ENCODE measurements at places on chromosomes 5 and 9. TPM values are rescaled to one million over a fixed set of nuclear protein-coding genes. Genes with fewer than 3 reads are reported as not detected.
A peak's percentile ranks its signal among the peaks of the same experiment; 100 is the strongest.

DNA sequence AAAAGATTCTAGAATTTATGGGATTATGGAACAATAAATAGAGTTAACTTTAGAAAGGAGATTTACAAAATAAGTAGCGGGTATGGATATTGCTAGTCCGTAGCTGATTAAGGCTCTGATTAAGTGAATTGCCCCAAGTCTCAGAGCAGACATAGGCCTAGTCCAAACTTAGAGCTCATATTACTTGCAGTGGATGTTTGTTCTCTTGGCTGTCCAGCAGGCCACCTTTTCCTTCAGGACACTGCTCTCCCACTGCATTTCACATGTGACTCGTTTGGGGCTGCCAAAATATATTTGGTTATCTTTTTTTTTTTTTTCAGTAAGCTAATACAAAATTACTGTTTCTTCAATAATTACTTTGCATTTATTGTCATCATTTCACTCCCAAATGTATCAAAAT lies 76.6 kb downstream of the ARRDC3 start:
- peak; percentile 30 for DNase-seq

DNA sequence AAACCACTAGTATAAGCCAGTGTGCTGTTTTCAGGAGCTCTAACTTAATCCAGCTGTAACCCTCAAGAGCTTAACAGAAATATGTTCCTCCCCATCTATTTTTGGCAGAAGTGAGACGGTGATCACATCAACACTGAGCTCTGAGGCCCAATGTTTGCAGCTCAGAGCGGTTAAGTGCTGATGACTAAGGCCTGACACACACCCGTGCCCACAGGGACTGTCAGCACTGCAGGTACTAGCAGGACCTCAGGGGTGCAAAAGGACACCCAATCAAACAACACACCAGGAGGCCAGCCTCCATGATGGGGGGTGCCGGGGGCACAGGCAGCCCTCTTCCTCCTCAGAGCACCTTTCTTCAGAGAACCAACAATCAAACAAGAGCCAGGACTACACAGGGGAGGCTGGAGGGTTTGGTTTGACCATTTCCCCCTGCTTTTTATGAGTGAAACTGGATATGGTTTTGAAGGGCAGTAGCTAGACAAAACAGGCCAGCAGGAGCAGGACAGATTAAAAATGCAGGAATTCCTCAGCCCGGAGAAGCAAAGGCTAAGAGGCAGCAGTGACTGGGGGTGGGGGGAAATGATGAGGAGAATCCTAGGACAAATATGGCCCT lies 61.3 kb downstream of the RAPGEF1 start:
- peak; percentile 72 for DNase-seq

The C5orf15 gene
- total RNA-seq, result 20.4 TPM

GRCh38 chr5:125575891-125576505 lies 829.6 kb upstream of the ZNF608 start:
- DNase-seq, result peak; percentile 14

DNA sequence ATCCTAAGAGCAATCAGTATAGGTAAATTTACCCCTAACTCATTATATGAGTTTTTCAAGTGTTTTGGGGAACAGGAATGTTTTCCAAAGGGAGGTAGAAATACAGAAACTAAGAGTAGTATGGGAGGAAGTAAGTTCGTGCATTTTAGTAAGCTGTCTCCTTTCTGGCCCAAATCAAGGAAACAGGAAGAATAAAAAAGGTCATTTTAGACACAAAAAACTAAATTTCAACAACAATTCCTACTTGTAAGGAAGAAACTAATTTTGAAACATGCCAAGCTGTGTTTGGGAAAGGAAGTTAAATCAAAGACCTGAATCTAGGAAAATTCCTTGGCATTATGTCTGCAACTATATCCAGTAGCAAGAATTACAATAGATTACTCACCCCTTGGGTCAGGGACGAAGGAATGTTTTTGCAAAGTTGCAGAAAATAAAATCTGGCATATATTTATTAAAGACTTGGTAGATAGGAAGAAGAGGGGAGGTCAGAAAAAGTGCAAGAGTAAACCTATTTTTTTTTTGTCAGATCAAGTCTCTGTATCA lies 6.5 kb upstream of the RPS6 start:
- no peak for DNase-seq

DNA sequence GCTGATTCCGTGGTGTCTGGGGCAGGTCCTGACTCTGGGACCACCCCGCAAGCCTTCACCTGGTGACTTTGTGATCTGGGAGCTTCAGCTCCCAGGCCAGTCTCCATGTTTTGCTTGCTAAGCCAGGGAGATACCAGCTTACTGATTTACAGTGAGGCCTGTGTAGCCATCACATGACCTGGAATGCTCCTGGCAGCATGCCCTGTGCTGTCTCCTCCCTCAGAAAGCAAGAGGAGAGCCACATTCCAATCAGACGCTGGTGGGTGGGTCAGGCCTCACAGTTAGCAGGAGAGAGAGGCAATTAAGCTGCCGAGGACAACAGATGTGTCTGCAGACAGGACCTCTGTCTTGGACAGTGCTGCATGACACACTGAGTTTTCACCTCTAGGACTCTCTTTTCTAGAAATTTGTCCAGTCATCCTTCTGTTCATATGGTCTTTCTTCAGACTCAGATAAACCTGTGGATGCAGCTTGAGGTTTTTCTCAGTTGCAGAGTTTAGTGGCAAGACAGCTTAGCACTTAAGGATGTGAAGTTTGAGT lies 24.4 kb upstream of the GRPEL2 start:
- DNase-seq, result peak; percentile 88

The TMEM232 gene
- total RNA-seq, result 3.1 TPM

DNA sequence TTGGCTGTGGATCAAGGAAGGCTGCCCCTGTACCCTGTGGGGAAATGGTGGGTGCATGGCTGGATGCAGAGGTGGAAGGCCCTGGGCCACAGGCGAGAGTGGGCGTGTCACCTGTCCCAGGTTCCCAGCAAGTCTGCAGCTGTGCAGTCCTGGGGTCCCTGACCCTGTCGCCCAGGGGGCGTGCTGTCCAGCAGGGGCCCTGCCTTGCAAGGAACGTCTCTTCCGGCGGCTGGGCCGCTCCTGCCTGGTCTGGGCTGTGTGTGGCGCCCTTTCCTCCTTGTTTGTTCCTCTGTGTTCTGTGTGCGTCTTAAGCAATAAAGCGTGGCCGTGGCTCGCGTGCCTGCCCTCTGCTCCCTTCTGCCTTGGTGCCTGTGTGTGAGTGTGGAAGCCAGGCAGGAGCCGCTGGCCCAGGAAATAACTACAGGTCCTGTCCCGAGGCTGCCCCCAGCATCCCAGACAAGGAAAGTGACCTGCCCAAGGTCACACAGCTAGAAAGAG lies 8.4 kb downstream of the SLC2A6 start:
- no peak for DNase-seq

DNA sequence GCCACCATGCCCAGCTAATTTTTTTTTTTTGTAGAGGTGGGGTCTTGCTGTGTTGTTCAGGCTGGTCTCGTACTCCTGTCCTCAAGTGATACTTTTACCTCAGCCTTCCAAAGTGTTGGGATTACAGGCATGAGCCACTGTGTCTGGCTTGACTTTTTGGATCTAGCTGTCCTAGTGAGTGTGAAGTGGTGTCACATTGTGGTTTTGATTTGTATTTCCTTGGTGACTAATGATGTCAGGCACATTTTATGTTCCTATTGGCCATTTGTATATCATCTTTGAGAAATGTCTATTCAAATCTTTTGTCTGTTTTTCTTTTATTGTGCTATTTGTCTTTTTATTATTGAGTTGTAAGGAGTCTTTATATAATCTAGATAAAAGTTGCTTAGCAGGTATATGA lies 53.5 kb upstream of the MCCC2 start:
- DNase-seq, result no peak

DNA sequence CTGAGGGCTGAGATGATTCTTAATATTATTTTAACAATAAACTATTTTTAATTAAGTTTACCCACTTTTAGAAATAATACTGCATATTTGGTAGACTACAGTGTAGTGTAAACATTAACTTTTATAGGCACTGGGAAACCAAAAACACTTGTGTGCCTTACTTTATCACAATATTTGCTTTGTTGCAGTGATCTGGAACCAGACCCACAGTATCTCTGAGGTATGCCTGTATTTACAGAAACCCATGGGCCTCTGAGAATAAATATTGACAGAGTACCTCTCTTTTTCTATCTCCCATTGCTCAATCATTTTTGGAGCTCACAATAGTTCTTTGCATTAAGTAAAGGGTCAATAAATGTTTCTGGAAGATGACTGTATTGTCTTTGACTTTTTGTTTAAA lies 73.3 kb downstream of the SLCO4C1 start:
- no peak for DNase-seq

All from body of pancreas (tissue), 4 donors.